ENCODE measurements at places on chromosomes 7 and 10.

DNA sequence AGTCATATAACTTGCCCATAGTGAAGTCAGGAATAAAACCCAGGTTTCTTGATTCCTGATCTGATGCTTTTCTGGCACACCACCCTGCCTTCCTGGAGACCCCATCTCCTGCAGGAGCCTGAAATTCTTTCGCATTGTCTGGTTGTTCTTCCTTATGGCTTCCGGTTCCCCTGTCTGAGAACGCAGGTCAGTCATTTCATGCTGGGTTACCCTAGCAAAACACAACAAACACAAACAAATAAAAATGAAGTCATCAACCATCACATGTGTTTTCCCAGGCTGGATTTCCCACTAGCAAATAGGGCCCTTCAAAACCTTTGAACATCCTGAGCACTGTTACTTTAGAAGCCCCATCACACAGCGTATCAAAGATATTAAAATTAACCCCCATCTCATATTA lies 569.6 kb downstream of the LRMDA start:
- no peak for DNase-seq

- DNase-seq = no peak
Observed at GRCh38 chr7:157525491-157525915, 188.7 kb downstream of the DNAJB6 start.

- no peak for DNase-seq
Observed at GRCh38 chr10:85175635-85176034, 847.2 kb downstream of the CCSER2 start.

DNA sequence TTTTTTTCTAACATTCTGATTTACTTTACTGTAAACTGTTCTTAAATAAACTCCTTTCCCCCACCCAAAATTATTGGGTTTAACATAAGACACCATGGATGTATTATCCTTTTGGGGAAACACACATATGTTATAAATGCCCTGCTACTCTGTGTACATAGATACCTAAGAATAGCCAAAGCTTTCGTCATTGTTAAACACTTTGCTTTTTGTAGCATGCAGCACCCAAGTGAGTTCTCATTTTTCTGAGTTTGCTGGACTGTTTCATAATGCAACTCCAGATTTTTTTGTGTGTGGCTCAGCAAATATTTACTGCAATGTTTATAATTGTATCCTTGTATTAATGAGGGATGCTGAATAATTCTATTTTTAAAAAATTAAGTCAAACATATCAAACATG lies 86.9 kb downstream of the VTI1A start:
- no peak for DNase-seq

- no peak for DNase-seq
Observed at GRCh38 chr10:48890888-48891850, 48.5 kb downstream of the LRRC18 start.

- peak; percentile 77 for DNase-seq
Observed at GRCh38 chr7:75854233-75854632, 24.6 kb upstream of the RHBDD2 start.

GRCh38 chr7:121342631-121343030 lies 13.8 kb downstream of the WNT16 start:
- DNase-seq = no peak

DNA sequence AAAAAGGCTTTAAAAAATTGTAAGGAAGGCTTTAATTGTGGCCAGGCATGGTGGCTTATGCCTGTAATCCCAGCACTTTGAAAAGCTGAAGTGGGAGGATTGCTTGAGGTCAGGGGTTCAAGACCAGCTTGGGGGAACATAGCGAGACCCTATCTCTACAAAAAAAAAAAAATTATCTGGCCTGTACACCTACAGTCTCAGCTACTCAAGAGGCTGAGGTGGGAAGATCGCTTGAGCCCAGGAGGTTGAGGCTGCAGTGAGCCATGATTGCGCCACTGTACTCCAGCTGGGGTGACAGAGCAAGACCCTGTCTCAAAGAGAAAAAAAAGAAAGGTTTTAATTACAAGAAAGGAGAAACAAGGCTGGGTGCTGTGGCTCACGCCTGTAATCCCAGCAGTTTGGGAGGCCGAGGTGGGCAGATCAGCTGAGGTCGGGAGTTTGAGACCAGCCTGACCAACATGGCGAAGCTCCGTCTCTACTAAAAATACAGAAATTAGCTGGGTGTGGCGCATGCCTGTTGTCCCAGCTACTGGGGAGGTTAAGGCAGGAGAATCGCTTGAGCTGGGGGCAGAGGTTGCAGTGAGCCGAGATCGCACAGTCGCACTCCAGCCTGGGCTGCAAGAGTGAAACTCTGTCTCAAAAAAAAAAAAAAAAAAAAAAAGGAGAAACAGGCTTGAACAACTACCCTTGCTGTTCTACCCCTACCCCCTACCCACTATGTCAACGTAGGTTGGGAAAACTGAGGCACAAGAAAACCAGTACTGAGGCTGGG lies 83.7 kb downstream of the CARD11 start:
- no peak for DNase-seq

- no peak for DNase-seq
Observed at GRCh38 chr7:87505557-87506245, 30.2 kb upstream of the ABCB4 start.

- no peak for DNase-seq
Observed at GRCh38 chr10:92689663-92690210, at the start of gene HHEX. Gene HHEX, plus strand, starts transcription at chr10:92689955. Its CDS starts 32 bp downstream, at chr10:92689987.

GRCh38 chr7:199483-200249 lies 7.3 kb downstream of the FAM20C start:
- no peak for DNase-seq

DNA sequence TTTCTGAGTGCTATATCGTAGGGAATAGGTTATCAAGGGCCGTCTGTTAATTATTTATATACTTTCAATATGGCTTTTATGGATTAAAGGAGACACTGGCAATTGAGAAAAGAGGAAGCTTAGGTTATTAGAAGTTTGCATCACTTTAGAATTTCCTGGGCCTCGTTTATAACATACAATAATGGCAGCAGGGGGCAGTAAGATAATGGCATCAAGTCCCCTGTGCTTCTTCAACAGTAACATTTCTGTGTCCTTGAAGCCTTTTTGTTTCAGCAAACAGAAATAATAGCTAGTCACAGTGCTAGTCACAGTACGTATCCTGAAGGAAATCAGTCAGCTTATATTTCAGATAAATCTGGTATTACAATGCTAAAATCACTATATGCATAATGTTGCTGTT lies 41.9 kb downstream of the SPAM1 start:
- DNase-seq = no peak

DNA sequence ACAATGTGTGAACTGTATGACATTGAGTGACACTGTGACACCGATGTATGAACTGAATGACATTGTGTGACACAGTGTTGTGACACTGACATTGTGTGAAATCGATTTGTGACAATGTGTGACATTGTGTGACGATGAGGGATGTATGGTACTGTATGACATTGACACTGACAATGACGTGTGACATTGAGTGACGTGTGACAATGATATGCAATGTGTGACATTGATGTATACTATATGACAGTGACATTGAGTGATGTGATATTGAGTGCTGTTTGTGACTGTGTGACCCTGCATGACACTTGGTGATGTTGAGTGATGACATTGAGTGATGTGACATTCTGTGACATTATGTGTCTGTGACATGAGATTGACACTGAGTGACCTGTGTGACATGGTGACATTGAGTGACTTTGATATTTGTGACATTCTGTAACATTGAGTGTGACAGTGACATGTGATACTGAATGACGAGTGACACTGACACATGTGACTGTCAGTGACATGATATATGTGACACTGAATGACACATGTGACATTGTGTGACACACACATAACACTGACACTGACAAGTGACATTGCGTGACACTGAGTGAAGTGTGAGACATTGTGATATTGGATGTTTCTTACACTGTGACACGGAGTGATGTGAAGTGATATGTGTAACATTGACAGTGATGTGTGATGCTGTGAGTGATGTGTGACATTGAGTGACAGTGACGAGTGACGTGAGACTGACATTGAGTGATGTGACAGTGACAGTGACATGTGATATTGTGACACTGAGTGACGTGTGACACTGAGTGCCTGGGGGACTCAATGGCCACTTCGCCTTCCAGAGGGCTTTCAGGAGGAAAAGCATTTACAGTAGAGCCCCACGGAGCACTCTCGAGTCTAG lies 167.5 kb downstream of the PRKAG2 start:
- no peak for DNase-seq

DNA sequence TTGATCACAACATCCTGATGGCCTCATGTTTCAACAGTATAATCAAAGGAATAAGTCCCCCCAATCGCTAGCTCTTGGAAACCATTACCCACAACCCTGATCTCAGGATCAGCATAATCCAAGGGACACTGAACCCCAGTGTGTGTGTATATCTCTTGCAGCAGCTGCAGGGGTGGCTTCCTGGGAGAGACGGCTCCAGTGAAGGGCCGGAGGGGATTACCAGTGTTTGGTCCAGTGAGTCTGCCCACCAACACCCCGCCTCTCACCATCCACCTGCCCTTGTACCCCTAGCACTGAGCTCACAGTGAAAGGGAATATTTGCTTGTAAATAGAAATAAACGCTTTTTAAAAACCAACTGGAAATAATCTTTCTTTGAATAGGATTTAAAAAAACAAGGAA lies 63.1 kb downstream of the FAM53B start:
- no peak for DNase-seq

GRCh38 chr7:103592844-103593243 lies 146.8 kb upstream of the SLC26A5 start:
- no peak for DNase-seq

GRCh38 chr7:7219216-7219615 lies 36.9 kb downstream of the C1GALT1 start:
- no peak for DNase-seq

GRCh38 chr10:113493195-113493594 lies 59.7 kb upstream of the HABP2 start:
- DNase-seq = peak; percentile 57

GRCh38 chr7:104341546-104341945 lies 13.1 kb downstream of the LHFPL3 start:
- no peak for DNase-seq

DNA sequence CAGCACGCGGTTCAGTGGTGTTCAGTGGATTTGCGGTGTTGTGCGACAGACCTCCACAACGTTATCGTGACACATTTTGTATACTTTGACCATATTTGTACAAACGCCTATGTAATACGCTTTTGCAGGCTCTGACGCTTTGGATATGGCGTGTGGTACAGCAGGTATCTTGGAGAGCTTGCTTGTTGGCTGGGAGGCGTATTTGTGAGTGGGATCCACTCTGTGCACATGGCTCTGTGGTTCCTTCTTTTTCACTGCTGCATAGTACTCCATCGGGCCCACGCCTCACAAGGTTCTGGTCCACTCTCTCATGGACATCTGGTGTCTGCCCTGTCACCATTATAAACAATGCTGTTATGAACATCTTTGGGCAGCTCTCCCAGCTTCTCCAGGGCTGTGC lies 53.2 kb downstream of the ELFN1 start:
- DNase-seq = no peak

GRCh38 chr7:85186083-85186520 lies 754 bp downstream of the SEMA3D start:
- DNase-seq = peak; percentile 31

DNA sequence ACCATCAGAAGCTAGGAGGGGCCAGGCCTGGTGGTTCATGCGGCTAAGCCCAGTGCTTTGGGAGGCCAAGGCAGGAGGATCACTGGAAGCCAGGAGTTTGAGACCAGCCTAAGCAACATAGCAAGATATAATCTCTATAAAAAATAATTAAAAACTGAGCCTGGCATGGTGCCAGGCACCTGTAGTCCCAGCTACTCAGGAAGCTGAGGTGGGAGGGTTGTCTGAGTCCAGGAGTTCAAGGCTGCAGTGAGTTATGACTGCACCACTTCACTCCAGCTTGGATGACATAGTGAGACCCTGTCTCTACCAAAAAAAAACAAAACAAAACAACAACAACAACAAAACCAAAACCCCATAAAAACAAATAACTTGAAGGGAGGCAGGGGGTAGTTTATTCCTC lies 172.9 kb upstream of the FAM171A1 start:
- DNase-seq = no peak
